ENCODE measurements at places on chromosomes 3 and 15.

DNA sequence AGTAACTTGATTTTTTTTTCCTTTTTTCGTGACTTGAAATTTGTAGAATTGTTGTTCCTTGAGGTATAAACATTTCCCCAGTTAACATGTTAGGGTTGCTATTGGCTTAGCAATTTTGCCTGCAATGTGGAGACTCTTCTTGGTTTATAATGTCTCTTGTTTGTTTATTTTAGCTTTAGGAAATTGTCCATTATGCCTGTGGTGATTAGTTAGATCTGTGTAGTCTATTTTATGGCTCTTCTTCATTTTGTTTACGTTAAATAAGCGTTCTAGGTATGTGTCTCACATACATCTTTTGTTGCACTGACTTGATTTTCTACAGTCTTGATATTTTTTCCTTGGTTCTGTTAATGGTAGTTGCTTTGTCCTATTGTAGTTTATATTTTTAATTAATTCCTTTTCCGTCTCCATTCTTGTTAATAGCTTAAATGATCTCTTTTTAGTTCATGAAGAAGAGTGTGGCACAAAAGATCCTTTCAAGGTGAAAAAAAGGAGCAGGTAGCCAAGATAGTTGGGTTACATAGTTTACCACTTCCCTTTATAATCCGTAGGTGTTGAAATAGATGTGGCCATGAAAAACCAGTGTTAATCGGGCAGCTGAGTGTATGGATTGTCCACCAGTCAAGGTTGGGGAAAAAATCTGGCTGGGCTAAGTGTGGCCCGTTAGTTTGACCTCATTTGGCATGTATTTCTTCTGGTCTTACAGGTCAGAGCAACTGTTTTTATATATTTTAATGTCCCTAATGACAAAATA is 12.1 kb downstream of the IQGAP1 start:
- DNase-seq, result no peak

DNA sequence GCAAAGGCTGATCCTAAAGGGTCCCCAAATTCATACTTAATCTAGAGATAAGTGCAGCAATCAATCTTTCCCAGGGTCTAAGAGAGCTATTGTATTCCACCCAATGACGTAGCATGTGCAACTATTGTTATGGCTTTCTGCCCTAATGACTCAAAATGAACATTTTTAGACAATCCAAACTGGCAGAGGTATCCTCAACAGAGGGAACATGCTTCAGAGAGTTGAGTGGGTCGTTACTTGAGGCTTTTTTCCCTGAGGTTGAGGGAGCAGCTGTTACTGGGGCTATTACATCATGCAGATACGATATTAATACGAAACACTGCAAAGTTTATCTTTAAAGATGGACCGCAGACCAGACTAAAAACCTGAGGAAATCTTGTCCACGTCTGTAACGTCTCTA is 278.3 kb upstream of the WNT5A start:
- no peak for DNase-seq

DNA sequence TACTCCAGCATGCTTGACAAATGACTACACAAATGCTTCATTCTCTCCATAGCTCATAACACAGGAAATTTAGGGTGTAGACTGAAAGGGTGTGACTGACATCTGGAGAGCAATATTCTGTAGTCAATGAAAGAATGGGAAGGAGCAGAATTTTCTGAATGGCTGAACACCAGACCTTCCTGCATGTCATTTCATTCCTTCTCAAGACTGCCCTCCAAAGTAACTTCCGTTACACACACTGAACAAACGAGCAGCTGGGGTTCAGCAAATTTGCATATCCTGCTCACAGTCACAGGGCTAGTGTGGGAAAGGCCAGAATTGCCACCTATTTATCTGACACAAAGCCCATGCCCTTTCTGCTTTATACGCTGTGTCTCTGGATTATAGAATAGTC is 325.0 kb upstream of the CFAP20DC start:
- no peak for DNase-seq

- DNase-seq, result no peak
Measured at GRCh38 chr3:52824037-52824436, 6.4 kb downstream of the ITIH4 start.

- no peak for DNase-seq
Measured at GRCh38 chr15:40439461-40439959, 1.2 kb upstream of the BAHD1 start.

- no peak for DNase-seq
Measured at GRCh38 chr3:158882445-158882844, 80.6 kb downstream of the MFSD1 start.

- DNase-seq, result no peak
Measured at GRCh38 chr15:50558012-50558411, 11.5 kb upstream of the USP50 start.

GRCh38 chr3:54671511-54671910 is 256.3 kb downstream of the LRTM1 start:
- no peak for DNase-seq

DNA sequence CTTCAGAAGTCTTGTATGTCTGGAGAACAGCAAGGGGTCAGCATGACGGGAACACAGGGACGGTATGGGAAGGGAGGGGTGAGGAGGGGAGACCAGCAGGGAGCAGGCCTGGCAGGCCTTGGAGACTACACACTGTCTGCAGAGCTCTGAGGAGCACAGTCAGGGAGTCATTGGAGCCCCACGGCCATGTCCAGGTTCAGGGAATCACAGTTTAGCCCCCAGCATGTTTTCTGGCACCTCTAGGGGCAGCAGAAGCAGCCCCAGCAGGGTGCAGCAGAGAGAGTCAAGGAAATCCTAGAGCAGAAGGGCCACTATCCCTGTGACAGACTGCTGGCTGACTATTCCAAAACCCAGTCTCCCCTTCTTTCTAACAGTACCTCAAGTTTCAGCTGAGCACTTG is 3.2 kb downstream of the LAMP3 start:
- DNase-seq, result no peak

DNA sequence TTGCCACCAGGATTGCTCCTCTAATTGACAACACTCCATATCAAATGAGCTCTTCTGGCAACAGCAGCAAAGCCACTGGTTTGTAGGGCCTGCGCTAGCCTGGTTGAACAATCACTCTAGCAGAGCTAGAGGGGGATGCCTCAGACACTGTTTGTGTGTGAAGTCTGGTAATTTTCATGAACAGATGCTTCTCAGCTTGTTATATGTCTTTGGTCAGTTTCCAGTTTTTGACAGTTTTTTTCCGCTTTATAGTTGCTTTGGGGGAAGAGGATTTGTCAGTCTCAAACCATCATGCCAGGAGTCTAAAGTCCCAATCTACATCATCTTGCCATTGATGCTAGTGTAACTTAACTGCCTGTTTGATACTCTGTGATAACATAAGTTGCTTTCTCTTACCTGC is 136.0 kb downstream of the HCN4 start:
- DNase-seq, result no peak

DNA sequence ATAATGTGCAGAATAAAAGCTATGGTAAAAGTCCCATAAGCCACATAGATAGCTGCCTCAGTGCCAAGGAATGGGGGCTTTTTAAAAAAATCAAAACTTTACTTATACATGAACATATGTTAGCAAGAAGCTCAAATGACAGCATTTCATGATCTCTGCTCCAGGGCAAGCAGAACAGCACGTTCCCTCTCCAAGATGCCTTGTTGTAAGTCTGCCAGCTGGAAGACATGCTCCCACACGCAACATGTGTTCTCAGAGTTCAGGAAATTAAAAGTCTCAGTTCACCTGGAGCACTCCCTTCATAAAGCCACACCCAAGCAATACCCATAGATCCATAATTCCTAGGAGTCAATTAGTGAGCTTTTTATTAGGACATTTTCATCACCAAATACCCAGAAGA is 52.2 kb downstream of the ABI3BP start:
- DNase-seq, result no peak

GRCh38 chr3:25831578-25831977 is 41.7 kb downstream of the OXSM start:
- no peak for DNase-seq

- no peak for DNase-seq
Measured at GRCh38 chr3:159711560-159712333, 276.9 kb upstream of the IL12A start.

- no peak for DNase-seq
Measured at GRCh38 chr3:168782193-168782592, 686.5 kb upstream of the GOLIM4 start.

DNA sequence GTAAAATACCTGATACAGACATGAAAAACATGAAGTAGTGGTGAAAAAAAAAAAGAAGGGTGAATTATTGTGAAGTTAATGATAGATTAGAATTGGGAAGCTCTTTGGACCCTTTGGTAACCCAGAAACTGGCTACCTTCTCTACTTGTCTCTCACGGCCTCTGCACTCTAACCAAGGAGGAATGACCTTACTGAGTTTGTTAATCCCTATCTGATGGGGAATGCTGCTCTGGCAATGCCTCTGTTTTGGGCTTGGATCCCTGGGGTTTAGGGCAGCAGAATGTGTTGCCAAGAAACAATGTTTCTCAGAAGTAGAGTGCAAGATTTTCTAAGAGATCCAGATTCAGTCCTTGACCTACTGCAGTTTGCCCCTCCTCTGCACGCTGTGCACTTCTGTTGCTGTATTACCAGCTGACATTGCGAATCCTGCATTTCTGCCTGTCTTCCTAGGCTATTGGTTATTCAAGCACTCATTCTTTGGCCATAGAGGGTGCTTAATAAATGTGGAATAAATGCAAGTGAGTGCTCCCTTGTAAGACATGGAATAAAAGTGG is 49.2 kb upstream of the MAP3K13 start:
- no peak for DNase-seq

DNA sequence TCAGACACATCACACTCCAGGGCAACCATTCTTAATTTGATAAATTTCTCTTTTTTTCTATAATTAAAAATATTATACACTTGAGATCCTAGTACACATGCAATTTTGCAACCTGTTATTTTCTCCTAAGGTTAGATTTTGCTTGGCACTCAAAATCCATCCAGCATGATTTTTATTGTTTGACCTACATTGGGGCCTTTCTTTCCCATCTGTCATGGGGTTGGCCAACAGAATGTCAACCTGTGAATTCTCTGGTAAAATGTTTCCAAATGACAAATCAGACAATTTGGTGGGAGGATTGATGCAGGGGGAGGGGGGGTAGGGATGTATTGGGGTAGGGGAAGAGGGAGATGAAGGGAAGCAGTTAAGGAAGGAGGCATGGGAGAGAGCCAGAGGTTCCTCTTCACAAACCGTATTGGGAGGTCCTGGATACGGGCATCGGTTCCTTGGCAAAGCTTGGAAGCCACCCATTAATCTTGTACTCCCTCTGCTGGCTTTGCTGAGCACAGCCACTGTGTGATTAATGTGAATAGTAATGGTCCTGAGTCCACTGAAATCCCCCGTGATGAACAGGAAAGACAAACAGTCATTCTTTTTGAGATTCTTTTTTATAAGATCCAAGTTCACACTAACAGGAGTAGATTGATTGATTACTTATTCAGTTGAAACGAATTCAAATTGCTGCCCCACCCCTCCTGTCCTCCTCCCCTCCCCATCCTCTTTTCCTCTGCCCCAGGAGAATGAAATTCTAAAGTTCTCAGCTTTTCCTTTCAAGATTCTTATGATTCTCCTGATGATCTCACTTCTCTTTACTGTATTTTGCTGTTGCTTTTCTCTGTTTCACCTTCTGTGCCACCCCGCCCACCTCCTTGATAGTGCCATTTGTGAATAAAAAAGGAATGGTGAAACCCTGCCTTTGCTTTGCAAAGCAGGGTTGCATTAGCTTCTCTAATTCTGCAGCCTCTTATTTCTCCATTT is 82.2 kb upstream of the SLC25A26 start:
- no peak for DNase-seq

- DNase-seq, result no peak
Measured at GRCh38 chr15:88744548-88745020, 58.7 kb upstream of the ACAN start.

DNA sequence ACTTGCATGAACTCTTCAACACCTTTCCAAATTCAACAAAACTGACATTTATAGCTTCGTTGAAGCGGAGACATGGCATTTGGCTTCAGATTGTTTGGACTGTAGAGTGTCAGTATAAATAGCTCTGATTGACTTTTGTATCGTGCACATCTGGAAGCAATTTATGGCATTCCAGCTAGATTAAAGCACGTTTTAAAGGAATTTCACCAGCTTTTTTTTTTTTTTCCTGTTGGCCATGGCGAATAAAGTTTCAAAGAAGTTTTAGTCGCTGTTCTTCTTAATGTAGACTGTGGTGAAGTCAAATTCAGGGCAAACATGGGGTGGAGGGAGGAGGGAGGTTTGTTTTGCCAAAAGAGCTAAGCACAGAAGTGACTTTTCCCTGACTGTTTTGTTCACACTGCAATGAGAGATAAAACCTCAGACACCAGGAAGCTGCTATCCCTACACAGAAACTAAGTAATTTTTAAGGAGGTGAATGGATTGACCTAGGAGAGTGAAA is 391.0 kb upstream of the RARB start:
- no peak for DNase-seq

DNA sequence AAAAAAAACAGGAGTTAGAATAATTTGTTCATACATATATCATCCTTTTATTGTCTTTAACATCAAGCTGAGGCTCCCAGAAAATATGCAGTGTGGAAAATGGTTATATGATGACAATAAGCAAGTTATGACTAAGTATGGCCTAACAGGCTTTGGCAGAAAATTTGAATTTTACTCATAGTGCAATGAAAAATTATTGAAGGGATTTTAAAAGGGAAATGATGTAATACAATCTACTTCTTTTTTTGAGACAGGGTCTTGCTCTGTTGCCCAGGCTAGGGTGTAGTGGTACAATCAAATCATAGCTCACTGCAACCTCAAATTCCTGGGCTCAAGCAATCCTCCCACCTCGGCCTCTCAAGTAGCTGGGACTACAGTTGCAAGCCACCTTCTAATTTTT is 78.7 kb downstream of the FAIM start:
- no peak for DNase-seq

DNA sequence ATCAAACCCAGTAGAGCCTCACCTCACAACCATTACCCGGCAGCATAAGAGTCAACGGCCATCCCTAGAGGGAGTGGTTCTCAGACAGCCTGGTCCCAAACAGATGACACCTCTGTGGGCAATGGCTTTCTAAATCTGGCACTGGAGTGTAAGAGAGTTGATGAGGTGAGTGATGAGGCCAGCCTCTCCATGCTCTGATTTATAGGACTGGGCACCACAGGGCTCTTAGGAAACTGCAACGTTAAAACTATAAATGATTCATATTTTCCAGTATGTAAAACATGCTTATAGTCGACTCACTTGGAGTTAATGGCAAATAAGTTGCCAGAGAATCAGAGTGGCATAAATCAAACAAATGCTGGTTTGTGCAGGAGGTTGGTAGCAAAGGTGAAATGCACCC is 187.7 kb downstream of the GREM1 start:
- no peak for DNase-seq

DNA sequence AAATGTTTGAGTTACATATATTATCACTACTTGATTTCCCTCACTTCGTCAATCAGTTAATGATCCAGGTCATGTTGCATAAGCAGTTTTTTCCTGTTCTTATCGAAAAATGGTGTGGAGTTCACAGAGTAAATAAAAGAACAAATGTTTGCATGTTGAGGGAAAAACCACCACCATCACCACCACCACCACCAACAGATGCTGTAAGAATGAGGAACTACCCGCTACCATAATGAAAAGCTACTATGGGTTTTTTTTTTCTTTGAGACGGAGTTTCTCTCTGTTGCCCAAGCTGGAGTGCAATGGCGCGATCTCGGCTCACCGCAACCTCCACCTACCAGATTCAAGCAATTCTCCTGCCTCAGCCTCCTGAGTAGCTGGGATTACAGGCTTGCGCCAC is 27.6 kb downstream of the RUBCN start:
- DNase-seq, result no peak

GRCh38 chr15:83658430-83659416 is 4.8 kb downstream of the ADAMTSL3 start:
- DNase-seq, result no peak

GRCh38 chr15:50209809-50210208 is 27.8 kb downstream of the SLC27A2 start:
- no peak for DNase-seq

GRCh38 chr15:64878705-64879104 is 33.0 kb upstream of the ANKDD1A start:
- no peak for DNase-seq

Measured in CMK (cell line).